ENCODE measurements at places on chromosomes 5 and 9. TPM values are rescaled to one million over a fixed set of nuclear protein-coding genes. Genes with fewer than 3 reads are reported as not detected.

Gene IFNA13
- not detected for polyA plus RNA-seq

Gene FABP6
- 0.63 TPM for polyA plus RNA-seq

Gene FOXD4L4
- not detected for polyA plus RNA-seq

Gene C6
- polyA plus RNA-seq: not detected

Gene BARHL1
- polyA plus RNA-seq: not detected

Gene C5
- 17.1 TPM for polyA plus RNA-seq

Gene PHYHD1
- not detected for polyA plus RNA-seq

Gene GPR150
- polyA plus RNA-seq: not detected

GRCh38 chr5:15585841-15586591, 86.0 kb downstream of the FBXL7 start:
- DNase-seq: no peak

DNA sequence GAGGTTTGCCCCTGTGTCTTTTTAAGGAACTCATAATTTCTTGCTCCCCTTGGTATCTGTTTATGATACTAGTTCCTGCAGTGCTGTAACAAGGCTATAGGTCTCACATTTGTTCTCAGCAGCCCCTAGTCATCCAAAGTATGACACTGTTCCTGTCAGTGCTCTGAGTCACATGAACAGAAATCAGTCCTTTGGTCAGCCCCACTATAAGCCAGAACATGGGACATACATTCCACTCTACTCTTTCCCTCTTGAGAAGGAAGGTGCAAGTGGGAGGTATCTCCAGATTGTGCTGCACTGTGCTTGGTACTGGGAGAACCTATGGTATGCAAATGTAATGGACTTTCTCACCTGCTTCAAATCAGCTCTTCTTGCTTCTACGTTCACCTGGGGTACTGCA, 87.0 kb downstream of the IARS1 start:
- DNase-seq: no peak

DNA sequence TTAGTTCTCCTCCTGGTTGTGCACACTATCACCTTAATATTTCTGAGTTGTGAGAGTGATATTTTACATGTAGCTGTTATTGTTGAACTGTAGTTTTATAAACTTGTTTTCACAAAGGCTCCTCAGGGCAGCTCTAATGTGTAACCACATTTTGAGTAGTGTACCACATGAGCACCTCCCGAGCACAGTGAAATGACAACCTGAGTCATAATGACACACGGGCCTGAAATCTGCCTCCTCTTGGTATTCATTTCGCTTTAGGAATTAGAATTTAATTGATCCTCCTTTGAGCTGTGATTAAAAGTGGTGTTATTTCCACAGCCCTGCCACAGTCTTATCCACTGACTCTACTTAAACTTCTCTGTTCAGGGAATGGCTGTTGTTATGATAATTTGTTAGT, 7.9 kb downstream of the MTRR start:
- DNase-seq: no peak

GRCh38 chr9:92402360-92402759, 2.0 kb downstream of the OGN start:
- DNase-seq: no peak

GRCh38 chr9:135559606-135560005, 1.9 kb upstream of the PAEP start:
- DNase-seq: no peak

DNA sequence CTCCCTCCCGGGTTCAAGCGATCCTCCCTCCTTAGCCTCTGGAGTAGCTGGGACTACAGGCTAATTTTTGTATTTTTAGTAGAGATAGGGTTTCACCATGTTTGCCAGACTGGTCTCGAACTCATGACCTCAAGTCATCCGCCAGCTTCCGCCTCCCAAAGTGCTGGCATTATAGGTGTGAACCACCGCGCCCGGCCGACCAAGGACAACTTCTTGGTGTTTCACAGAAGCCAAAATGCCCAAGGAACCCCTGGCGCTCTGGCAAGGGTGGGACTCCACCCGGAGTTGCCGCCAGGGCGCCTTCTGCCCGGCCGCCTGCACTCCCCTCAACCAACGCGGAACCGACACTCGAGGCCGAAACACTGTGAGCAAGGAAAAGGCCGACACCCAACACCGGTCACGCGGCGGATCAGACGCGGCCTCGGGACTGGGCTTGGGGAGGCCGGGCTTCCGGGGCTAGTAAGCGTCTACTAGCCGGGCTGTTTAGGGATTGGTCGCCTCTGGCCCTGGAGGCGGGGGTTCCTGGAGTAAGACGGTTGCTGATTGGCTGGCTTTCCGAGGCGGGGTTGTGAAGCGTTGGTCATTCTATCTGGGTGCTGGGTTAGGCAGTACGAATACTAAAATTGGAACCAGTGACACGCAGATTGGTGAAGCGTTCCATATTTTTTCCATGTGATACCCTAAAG, 7.7 kb upstream of the CFAP157 start:
- peak; percentile 98 for DNase-seq

GRCh38 chr5:154575546-154576428, 97.8 kb upstream of the HAND1 start:
- no peak for DNase-seq

DNA sequence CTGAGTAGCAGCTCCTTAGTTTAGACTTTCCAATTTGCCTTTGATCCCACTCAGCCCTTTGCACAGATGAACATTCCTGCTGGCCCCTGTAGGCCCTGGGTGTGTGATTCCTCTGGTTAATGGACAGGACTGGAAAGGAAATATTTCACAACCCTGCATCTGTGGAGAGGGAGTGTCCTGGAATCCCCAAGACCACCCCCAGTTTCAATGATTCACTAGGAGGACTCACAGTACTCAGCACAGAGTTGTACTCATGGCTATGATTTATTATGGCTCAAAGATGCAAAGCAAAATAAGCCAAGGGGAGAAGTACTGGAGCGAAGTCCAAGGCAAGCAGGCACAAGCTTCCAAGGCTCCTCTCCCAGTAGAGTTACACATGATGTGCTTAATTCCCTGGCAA, 42.4 kb upstream of the TJP2 start:
- DNase-seq: no peak

GRCh38 chr9:107931071-107931715, 441.6 kb upstream of the KLF4 start:
- no peak for DNase-seq

GRCh38 chr5:14306329-14306815, 163.2 kb downstream of the TRIO start:
- DNase-seq: no peak

DNA sequence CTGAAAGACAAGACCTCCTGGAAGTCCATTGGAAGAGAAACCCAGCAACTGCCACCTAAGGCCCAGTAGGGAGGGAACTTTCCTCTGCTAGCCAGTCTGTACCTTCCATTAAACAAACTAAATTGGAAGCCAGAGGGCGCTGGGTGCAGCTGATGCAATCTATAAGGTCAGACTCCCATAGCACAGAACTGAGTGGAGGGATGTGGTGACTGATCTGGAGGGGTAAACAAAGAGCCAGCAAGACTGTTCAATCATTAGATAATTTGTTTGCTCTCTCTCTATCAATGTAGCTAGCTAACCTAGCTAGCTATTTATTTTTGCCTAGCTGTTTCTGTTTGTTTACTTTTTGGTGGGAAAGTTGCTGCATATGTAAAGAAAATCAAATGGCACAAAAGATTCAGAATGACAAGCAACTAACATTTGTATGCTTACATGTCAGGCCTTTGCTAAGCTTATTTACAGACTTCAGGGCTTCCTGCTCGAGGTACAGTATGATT, 291.8 kb upstream of the DAB2 start:
- peak; percentile 20 for DNase-seq

GRCh38 chr5:56692359-56693219, 122.8 kb upstream of the MAP3K1 start:
- DNase-seq: no peak

DNA sequence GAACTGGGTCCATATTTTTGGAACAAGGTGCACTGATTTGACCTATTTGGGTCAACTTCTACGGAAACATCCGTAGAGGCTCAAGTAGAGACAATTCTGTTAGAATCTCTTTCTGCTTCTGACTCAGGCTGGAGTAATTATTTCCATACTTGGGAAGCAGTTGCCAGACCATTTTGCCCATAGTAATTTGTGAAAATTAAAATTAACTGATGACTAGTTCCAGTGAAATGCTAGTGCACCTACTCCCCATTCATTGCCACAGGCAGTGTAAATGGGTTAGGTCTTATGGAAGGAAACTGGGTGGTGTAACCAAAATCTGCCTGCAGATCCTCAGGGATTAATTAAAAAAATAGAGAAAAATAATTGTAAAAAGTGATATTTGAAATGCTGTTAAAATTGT, 201.1 kb downstream of the TENT4A start:
- no peak for DNase-seq

- DNase-seq: peak; percentile 70
Observed at GRCh38 chr5:23631302-23632045, 124.1 kb downstream of the PRDM9 start.

All from A549 (cell line).